ENCODE measurements at places on chromosomes 7 and 10.

- DNase-seq: no peak
Measured at GRCh38 chr10:91271886-91272285, 51.4 kb downstream of the PCGF5 start.

- DNase-seq: no peak
Measured at GRCh38 chr7:95691464-95691863, 80.9 kb upstream of the DYNC1I1 start.

- DNase-seq: no peak
Measured at GRCh38 chr10:110525349-110526260, 27.9 kb downstream of the DUSP5 start.

- DNase-seq: no peak
Measured at GRCh38 chr10:5829267-5829666, 16.0 kb upstream of the GDI2 start.

- no peak for DNase-seq
Measured at GRCh38 chr7:106599343-106599698, 61.6 kb downstream of the CCDC71L start.

DNA sequence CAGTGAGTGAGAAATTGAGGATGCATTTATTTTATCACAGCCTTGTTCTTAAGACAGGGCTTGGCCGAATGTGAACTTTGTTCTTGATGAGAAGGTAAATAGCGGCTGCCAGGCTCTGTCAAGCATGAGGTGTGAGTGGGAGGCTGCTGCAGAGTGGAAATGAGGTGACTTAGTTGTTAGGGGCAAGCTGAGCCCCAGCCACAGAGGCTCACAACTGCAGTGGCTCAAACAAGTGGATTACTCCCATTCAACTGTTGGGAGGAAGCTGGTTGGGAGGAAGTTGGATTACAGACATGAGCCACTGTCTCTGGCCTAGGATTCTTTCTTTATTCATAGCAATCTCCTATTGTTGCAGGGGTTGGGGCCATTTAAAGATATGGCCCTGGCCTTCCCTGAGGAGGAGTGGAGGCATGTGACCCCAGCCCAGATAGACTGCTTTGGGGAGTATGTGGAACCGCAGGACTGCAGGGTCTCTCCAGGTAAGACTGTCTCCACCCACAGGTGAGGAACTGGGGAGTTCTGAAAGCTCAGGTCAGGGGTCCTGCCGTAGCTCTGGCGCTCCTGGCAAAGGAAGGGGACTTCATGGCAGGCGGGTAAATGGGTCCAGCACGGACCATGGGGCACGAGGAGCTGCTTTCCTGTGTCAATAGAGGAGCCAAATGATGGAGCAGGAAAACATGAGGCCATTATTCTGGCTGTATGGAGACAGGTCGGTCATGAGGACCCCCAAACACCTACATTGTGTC is 7.1 kb downstream of the ZSCAN25 start:
- DNase-seq: no peak

- no peak for DNase-seq
Measured at GRCh38 chr10:7817984-7818294, 366 bp upstream of the TAF3 start.
